LHCN-M2 (cell line): ENCODE measurements at places on chromosomes 7 and 10. TPM values are rescaled to one million over a fixed set of nuclear protein-coding genes. Genes with fewer than 3 reads are reported as not detected.

- DNase-seq, result no peak
Observed at GRCh38 chr10:120607710-120608703, 151.0 kb downstream of the PLPP4 start.

- peak; percentile 58 for DNase-seq
Observed at GRCh38 chr10:78224602-78225001, 190.9 kb downstream of the RPS24 start.

GRCh38 chr10:107032700-107033401 is 131.7 kb downstream of the SORCS1 start:
- no peak for DNase-seq

MUC3A gene
- not detected in 2 replicates for total RNA-seq

DNA sequence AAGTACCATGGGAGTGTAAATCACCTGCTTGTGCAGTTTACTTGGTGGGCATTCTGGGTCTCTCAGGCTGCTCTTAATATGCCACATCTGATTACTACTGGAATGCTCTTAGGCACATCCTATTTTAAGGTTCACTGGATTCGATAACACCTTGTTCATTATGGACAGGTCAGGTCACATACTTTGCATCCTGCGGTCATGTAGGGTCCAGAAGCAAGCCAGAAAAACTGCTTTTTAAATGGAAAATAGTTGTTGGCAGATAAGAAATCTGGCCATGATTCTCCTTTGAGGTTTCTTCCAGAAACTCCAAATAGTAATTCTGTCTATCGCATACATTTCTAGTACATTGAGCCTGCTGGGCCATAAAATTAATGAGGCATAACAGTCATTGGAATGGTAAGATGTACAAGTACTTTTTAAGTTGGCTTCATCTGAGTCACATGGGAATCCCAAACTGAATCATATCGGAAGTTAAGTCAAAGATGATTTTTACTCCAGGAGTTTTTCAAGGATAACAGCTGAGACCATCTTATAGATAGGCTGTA is 371.9 kb downstream of the LRRTM3 start:
- no peak for DNase-seq

ANKRD1 gene
- 216 and 251 TPM in 2 replicates for total RNA-seq

GJD4 gene
- 0.06 TPM in 1 of 2 replicates, not detected in the other for total RNA-seq
